ENCODE measurements at places on chromosomes 6 and 20.

DNA sequence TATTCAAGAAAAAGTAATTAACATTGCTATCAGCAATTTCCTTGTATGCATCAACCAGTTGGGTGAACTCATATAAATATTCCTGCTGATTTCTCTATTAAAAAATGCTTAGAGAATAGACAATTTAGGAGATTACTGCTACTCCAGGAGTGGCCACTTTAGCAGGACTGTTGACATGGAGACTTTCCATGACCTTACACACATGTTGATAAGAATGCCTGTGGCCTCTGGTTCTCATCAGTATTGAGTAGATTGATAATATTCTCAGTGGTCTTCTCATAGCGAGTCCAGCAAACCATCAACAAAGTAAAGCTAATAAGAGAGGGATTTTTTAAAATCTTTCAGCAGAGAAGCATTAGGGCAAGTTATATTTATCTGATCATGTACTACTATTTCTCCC is 208.4 kb upstream of the MARCKS start:
- no peak for DNase-seq

DNA sequence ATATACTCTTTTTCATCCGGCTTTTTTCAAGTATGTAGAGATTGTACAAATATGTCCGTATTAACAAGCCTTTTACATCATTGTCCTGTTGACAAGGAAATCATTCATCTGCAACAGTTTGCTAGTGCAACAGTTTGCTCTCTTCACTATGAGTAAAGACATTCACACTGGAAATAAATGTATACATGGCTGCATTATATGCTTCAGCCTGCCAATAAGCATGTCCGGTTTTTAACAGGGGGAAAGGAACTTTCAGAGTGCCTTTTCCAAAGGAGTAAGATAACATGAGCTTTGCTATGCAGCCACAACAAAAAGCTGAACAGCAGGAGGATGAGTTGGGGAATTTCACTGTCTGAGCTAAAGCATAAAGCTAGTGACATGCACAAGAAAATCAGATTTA is 99.4 kb upstream of the ADTRP start:
- DNase-seq, result no peak

GRCh38 chr6:100230115-100230952 is 234.4 kb downstream of the SIM1 start:
- DNase-seq, result no peak

DNA sequence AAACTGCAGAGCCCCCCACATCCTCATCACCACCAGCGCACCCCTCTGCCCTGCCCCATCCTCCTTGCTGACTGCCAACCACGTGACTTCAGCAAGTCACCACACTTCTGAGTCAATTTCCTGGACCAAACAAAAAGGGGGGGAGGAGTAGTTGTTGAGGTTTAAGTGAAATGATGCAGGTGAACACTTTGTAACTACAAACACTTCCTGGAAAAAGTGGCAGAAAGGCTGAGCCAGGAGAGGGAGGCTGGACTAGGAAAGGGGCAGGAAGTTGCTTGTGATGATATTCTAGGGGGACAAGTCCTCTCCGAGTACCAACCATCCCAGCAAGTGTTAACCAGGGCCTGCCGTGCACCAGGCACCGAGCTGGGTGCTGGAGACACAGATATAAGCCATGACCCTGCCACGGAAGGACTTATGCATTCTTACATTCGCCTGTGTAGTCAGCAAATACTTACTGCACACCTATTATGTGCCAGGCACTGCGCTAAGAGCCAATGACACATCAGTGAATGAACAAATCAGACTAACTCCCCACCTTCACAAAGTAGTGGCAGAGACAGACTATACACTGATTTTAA is 67.3 kb downstream of the PREX1 start:
- DNase-seq, result no peak

DNA sequence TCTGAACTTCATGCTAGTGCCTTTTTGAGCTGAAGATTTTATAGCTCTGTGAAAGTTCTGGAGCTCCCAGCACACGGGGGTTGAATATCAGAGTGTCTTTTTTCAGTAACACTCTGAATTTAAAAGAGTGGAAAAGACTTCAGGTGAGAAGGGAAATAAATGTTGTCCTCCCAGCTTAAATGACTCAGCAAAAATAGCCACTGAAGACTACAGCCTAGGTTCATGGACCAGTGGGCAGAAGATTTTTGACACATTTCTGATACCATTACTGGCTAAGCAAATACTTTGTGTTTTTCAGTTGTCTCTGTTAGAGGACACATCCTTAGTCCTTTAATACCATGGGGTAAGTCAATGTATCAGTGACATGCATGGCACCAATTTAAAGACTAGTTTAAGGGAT is 338.5 kb upstream of the SPTLC3 start:
- DNase-seq, result no peak

- no peak for DNase-seq
These were observed 21.6 kb upstream of the FKBP5 start for GRCh38 chr6:35710241-35710847.

DNA sequence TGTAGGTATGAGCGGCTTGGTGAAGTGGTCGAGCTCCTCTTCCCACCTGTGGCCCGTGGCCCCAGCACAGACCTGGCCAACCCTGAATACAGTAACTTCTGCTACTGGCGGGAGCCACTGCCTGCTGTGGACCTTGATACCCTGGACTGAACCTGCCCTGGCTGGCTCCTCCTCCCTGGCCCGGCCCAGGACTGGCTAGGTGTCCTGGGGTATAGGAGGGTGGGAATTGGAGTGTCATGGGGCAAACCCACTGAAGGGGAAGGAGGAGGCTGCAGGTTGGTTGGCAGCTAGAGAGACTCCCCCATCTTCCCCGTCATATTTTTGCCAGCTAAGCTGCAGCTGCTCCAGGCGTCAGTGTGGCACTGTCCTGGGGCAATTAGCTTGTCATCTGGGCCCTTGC is 7.9 kb downstream of the EMILIN3 start:
- no peak for DNase-seq

DNA sequence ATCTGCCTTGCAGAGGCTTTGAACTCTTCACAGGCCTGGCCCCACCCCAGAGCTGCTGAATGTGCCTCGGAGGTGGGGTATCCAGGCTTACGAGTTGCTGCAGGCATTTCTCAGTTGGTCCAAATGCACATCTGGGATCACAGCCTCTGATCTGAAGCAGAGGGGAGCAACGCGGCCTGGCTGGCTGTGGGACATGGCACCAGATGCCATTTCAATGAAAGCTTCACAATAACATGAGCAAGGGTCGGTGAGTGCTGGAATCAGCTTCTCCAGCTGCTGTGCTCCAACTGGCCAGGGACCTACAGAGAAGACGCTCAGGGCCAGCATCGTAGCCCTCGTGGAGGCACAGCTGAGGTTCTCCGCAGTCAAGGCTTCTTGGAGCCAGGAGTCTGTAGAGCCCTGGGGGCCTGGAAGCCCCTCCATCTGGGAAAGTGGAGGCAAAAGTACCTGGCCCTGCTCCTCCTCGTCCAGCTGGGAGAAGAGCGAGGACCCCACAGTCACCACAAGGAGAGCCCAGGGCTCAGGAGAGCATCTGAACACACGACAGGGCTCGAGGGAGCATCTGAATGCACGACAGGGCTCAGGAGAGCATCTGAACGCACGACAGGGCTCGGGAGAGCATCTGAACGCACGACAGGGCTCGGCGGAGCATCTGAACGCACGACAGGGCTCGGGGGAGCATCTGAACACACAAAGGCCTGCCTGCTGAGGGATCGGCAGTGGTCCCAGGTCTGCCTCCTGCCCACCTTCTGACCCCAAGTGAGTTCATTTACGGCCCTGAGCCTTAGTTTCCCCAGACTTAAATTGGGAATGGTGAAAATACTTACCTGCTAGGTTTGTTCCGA is 165.2 kb downstream of the DLL1 start:
- DNase-seq, result no peak

- no peak for DNase-seq
These were observed 104.1 kb downstream of the THEMIS start for GRCh38 chr6:127796713-127797112.

DNA sequence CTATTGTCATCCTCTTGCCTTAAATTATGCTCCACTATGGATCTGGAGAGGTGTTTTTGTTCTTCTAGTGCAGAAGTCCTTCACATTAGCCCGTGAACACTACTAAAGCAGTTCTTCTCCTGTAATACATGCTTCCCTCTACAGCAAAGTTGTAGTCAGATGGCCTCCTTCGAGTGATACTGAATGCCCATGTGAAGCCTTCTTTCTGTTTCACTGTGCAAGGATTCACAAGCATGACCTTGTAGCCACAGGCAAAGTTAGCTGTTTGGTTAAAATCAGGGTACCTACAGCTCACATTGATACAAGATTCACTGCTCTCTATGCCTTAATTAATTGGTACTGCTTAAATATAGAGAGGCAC is 47.6 kb downstream of the ARHGAP18 start:
- no peak for DNase-seq

DNA sequence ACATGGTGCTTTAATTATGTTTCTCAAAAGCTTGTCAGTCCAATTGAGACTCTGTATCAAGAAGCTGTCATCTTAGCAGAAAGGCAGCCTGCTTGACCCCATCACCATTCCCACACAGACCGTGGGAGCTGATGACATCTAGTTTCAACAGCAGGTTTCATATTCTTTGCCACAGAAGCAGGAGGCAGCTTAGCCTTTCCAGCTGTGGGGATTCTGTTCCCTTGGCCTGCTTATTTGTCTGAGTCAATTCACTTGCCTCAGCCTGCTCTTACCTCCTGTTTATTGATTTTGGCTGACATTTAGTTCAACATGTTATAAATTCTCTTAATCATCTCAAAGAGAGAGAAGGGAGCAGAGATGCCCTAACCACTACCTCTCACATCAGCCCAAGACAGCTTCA is 527.7 kb downstream of the ADGRB3 start:
- no peak for DNase-seq

GRCh38 chr20:58708246-58708931 is 15.8 kb downstream of the NPEPL1 start:
- no peak for DNase-seq

DNA sequence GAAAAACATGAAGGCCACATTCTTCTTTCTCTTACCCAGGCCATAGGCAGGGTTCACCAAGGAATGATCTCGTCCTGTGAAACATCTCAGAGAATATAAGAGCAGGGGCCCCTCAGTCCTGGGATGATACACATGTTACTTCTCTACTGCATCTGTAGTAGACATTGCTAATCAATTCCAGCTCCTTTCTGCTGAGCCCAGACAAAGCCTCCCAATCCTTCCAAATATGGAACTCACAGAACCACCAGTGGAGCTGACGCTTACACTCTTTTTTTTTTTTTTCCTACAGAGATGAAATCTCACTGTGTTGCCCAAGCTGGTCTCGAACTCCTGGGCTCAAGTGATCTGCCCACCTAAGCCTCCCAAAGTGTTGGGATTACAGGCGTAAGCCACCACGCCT is 9.1 kb downstream of the SNTA1 start:
- DNase-seq, result no peak

GRCh38 chr6:14211562-14211942 is 94.0 kb downstream of the CD83 start:
- no peak for DNase-seq

DNA sequence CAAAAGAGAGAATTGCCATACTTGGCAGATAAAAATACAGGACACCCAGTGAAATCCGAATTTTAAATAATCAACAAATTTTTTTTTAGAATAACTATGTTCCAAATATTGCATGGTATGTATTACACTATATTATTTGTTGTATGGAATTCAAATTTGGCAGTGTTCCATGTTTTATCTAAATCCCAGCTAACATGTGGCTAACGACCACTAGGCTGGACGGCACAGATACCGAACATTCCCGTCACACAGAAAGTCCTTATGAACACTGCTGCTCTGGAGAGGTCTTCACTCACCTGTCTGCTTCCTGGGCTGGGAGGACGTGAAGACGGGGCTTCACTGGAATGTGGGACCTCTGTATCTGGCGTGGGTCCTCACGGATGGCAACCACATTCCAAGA is 32.8 kb downstream of the SNX5 start:
- DNase-seq, result no peak

DNA sequence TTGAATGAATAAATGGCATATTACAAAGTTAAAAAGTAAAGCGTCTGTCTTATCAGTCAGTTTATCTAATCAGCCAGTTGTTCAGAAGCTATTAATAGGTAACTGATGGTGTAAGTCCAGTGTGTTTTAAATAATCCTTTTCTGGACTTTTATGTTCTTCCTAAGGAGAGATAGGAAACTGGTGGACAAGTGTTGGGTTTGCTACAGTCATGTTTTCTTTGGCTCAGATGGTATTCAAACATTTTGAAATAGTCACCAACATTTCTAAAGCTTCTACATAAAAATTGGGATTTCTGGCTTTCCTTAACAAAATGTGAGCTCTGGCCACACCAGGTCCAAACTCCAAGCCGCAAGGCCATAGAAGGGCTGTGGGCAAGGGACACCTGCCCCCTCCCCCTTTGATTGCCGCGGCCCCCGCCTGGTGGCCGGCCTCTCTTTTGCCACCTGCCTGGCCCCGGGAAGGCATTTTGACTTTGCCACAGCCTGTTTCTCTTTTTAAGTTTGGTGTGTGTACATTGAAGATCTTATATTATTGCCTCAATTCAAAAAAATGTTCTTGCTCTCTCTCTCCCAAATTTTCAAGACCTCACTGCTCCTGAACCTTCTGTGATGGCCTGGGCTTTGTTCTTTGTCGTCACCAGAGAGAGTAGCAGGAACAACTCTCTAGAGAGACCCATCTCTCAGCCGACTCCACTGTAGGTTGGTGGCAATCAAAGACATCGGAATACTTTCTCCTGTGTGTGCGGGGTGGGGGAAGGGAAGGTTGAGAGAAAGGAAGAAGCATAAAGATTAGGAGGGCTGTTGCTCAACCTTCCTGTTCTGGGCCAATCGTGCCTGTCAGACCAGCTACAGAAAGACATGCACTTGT is 84.0 kb upstream of the ZNF217 start:
- DNase-seq, result no peak

- no peak for DNase-seq
These were observed 120.7 kb upstream of the ADGRF1 start for GRCh38 chr6:47162793-47163192.

- DNase-seq, result no peak
These were observed 3.3 kb downstream of the TM9SF4 start for GRCh38 chr20:32112841-32113240.

Data from HS-27A (cell line).